ENCODE measurements at places on chromosomes 16 and 17. TPM values are rescaled to one million over a fixed set of nuclear protein-coding genes. Genes with fewer than 3 reads are reported as not detected.

PLA2G10 gene
- not detected for total RNA-seq

CCT6B gene
- 1.7 TPM for total RNA-seq

TBC1D3D gene
- total RNA-seq: not detected

EIF4A3 gene
- total RNA-seq: 90.1 TPM

DNA sequence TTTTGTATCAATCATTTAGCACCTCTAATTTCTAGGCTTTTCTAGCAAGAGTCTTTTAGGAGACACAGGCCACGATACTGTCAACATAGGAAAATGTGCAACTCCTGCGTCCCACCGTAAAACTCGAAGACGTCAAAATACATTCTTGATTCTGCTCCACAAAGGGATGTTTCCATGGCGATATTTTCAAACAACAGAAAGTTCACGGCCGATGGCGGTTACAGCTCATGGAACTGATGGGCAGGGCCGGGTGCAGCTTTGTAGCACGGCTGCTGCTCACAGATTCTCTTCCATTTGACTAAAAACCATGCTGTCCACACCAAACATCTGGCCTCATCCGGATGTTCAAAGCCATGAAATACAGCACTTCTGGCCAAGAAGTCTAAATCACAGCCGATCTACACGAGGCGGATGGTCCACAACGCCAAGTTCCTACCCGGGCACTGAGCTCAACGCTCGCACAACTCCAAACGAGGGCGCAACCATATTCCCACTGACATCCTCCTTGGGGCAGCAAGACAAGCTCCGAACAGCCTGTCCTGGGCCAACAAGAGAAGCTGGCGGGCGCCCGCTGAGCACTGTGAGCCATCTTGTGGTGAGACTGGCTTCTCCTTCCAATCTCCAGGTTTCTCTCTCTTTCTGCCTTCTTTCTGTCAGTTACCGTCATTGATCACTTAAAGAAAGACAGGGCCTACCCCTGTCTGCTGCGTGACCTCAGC lies 79.8 kb downstream of the ZNF778 start:
- no peak for DNase-seq

DNA sequence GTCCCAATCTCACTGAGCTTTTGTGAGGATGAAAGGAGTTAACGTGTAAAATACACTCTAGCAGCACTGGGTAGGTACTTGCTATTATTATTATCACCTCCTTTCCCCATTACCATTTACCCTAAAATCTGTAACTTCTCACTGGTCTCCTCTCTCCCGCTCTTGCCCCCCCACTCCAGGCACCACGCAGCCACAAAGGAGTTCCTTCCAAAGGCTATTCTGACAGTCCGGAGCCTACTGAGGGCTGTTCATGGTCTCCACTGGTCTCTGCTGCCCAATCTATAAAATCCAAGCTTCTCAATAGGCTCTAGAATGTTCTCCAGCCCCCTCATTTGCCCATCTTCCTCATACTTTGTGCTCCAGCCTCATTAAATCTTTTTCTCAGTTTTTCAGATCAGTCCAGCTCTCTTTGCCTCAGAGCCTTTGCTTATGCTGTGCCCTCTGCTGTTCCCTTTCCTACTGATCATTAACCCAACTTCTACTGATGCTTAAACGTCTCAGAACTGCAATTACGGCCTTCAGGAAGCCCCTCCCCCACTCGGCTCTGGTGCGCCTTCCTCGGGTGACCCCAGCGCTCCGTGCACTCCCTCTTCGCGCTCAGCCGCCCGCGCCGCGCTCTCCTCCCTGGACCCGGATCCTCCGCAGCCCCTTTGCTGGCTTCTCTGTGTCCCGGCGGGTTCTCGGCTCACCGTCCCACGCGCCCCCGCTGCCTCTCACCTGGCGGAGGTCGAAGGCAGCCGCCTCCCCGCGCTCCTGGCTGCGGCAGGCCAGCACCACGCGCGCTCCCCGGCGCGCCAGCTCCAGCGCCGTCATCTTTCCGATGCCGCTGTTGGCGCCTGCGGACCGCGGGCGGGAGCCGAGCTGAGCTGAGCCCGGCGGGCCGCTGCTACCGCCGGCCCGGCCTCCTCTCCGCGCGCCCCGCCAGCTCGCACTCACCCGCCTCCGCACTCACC lies 737 bp downstream of the DHRS13 start:
- no peak for DNase-seq

DNA sequence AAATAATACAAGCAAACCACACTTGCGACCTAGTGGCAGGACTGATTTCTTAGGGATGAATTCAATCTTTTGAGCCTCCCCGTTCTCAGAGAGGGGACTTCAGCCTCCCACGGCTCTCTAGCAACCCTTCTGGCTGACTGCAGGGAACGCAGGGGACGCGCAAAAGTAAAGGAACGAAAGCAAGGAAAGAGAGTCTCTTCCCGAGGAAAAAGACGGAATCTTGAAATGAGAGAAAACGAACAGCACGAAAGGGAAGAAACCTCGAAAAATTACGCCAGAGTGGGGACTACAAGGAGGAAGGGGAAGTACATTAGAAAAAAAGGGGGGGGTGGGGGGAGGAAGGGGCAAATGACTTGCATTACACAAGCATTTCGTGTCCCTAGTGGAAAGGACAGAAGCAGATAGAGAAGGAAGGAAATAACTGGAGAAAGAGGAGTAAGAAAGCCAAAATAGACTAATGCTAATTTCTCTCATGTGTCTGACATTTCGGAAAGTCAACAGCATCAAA lies 1.2 kb downstream of the GRB2 start:
- peak; percentile 77 for DNase-seq

GRCh38 chr17:17175917-17176316 lies 30.2 kb downstream of the PLD6 start:
- no peak for DNase-seq

- DNase-seq: no peak
These were observed 42.1 kb downstream of the NT5M start for GRCh38 chr17:17345294-17345597.

DNA sequence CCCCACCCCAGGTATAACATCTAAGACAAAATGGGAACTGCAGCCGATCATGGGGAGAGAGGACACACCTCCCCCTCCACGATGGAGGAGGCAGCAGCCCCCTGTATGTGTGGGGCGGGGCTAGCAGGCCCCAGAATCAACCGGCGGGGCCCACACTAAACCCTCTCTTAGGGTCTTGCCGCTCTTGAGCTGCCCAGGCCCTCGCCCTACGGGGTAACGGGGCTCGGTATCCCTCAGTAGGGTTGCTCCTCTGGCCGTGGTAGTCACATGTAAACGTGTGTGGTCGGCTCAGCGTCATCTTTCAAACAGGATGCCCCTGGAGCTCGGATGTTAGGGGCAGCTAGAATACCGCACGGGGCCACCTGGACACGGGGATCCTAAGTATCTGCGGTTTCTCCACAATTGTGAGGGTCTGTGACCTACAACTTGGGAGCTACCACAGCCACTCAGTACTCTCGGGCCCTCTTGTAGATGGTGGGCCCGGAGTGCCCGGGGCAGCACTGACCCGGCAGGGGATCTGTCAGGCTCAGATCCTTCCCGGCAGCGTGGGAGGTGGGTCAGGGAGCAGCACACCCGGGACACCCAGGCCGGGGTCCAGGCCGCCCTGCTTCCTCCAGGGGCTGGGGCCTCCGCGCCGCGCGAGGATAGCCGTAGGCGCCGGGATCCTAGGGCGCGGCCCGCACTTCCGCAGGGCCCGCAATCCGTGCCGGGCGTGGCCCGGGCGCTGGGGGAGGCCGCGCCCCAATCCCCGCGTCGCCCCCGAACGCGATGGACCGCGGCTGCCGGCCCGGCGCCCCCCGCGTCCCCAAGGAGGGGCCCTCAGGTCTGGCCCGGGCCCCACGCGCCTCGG lies 781 bp downstream of the ARHGDIA start:
- peak; percentile 87 for DNase-seq

- DNase-seq: no peak
These were observed 347.5 kb downstream of the HAPSTR1 start for GRCh38 chr16:9438991-9439390.

GRCh38 chr17:50507871-50508572 lies at the start of gene MYCBPAP:
MYCBPAP (plus strand) TSS chr17:50508439; CDS start chr17:50508675, 236 bp downstream.
- no peak for DNase-seq

DNA sequence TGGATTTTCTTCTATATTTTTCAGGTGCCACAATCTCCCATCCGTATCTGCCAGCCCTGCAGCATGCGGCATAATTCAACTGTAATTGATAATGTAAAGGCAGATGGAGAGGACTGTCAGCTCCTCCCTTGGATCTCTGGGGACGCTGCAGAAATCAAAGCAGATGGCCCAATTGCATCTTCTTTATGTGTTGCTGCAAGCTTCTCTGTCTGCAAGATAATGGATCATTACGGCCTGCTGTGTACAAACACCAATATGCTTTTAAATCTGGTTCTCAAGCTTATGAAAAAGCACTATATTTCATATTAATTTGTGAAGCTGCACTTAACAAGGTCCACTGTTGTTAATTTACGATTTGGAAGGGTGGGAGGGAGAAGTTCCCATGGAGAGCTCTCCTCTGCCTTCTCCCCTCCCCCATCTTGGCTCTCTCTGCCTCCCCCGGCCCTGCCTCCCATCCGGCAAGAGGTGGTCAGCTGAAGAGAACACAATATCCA lies 607.5 kb downstream of the TOX3 start:
- DNase-seq: no peak

DNA sequence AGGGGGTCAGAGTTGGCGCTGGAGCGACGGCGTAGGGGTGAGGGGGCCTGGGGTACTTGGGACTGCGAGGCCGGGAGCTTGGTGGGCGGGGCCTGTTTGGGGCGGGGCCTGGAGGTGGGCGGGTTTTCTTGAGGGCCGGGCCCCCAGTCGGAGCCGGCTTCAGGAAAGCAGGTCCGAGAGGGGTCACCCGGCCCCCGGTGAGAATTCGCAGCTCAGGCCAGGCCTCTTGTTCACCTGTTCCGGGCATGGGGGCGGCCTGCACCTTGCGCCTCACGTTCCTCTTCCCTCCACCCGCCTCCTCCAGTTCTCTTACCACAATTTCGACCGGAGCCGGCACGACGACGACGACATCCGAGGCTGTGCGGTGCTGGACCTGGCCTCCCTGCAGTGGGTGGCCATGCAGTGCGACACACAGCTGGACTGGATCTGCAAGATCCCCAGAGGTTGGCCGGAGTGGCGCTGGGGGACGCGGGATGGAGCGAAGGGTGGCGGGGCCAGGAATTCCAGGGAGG lies 52.5 kb downstream of the MRC2 start:
- DNase-seq: no peak

- no peak for DNase-seq
These were observed 40.3 kb upstream of the MED13 start for GRCh38 chr17:62105357-62105756.

GRCh38 chr17:74892974-74893911 lies at the start of gene FADS6:
FADS6 (minus strand) TSS chr17:74893633; CDS start chr17:74893595, 38 bp downstream.
- DNase-seq: no peak

- DNase-seq: no peak
These were observed 16.8 kb downstream of the CDR2 start for GRCh38 chr16:22357635-22357971.

- no peak for DNase-seq
These were observed 75.8 kb downstream of the ADAMTS18 start for GRCh38 chr16:77359065-77359502.

DNA sequence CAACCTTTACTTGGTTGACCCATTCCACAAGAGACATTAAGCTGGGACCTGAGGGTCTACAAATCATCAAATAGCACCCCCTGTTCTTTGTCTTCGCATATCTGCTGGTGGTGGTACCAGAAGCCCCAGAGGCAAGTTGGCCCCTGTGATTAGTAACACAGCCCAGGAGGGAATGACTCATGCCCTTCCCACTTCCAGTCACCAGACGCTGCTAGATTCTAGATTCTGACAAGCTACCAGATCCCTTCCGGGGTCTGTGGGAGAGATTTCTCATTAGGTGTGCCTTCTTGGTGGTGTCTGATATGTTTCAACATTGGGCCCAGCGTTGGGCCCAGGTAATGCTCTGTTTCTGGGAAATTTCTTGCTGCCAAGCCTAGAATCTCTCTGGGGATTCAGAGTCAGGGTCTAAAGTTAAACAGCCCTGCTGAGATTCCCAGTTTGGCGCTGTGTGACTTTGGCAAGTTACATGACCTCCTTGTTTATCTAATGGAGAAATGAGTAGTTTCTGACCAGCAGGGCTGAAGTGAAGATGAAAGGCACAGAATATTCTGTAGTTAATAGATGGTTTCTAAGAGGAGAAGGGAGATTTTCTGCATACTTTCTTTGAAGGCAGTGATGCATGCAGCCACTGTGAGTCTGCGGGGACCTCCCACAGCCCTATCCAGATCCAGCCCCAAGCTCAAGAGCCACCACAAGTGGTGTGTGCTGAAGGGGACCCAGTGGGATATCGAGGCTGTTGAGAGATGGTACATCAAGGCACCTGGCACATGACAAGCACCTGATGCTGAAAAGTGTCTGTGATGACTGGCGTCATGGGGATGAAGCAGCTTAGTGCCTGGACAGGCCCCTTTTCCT lies 3.9 kb downstream of the TRPV2 start:
- no peak for DNase-seq

DNA sequence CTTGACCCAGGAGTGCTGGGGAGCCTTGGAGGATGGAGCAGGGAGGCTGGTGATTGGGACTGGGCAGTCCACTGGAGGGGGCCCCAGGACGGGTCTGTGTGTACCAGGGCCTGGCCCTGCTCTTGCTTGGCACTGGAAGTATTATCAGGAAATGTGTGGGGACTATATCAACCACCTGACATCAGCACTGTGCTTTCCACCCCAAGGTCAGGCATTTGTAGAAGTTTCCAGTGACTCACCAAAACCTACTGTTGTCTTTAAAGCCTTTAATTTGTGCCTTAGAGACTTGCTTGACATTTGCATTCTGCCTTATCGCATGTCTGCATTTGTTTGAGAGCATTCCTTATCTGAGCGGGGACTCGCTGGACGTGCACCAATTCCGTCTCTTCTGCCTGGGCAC lies 323.1 kb downstream of the FOXL1 start:
- no peak for DNase-seq

DNA sequence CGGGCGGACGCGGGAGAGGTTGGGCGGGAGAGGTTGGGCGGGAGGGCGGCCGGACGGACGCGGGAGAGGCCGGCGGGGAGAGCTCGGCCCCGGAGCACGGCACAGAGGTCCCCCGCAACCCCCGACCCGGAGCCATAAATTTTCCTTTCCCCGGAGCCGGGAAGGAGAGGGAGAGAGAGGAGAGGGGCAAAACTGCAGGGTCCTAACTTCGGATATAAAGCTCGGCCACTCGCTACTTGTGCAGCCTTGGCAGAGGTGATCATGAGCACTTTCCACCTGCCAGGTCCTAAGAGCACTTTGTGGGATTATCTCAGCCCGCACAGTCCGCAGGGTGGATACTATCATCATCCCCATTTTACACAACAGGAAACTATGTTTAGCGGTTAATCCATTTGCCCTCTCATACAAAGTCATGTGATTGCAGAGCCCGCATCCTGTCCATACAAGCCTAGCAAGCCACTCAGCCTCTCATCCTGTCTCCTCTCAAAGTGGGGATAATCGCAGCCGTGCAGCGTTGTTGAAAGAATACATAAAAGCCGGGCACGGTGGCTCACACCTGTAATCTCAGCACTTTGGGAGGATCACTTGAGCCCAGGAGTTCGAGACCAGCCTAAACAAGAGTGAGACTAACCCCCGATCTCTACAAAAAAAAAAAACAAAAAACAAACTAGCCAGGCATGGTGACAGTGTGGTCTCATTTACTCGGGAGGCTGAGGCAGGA lies 780 bp upstream of the DCAKD start:
- no peak for DNase-seq

DNA sequence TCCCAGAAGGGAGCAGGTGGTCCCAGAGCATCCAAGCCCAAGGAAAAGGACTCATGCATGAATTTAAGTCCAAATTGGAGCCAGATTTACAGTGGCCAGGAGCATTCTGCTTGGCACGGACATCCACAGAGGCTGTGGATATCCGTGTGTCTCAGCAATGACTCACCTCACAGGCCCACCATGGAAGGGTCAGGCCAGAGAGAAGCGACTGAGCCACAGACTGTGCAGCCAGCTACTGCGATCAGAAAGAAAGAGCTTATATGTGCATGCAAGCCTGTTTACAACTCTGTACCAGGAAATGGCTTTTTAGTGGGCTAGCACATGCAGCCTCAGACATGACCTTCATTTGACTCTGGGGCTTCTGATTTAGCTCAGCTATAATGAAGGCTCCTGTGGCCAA lies 231.0 kb downstream of the C16orf95 start:
- DNase-seq: no peak
